ENCODE measurements at places on chromosomes 11 and 22.

DNA sequence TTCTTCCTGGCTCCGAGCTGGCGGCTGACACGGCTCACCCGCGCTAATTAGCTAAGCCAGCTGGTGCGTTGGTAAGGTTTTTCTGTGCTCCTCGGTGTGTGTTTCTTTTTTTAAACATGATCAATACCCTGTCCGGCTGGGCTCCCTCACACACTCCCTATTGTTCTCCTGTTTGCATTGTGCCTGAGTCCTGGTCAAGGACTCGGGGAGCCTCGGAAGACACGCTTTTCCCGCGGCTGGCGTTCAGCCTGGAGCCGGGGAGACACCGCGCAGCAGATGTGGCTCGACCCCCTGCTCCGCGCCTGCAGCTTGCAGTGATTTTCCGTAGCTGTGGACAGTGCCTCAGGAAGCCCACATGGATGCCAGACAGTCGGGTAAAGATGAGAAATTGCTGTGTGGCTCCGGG, 454.9 kb upstream of the CADM1 start:
- DNase-seq, result no peak

GRCh38 chr22:35638001-35638400, 10.2 kb upstream of the APOL6 start:
- DNase-seq, result no peak

DNA sequence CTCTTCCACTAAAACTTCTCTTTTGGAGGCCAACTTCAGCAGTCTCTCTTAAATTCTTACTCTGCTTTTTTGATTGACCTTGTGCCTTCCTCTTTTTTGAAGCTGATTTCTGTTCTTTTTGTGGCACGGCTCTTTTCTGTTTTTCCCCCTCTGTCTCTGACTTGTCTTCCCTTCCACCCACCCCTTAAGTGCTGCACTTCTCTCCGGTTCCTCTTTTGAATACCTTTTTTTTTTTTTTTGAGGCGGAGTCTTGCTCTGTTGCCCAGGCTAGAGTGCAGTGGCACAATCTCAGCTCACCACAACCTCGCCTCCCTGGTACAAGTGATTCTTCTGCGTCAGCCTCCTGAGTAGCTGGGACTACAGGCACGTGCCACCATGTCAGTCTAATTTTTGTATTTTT, 211.9 kb downstream of the BLID start:
- DNase-seq, result no peak

DNA sequence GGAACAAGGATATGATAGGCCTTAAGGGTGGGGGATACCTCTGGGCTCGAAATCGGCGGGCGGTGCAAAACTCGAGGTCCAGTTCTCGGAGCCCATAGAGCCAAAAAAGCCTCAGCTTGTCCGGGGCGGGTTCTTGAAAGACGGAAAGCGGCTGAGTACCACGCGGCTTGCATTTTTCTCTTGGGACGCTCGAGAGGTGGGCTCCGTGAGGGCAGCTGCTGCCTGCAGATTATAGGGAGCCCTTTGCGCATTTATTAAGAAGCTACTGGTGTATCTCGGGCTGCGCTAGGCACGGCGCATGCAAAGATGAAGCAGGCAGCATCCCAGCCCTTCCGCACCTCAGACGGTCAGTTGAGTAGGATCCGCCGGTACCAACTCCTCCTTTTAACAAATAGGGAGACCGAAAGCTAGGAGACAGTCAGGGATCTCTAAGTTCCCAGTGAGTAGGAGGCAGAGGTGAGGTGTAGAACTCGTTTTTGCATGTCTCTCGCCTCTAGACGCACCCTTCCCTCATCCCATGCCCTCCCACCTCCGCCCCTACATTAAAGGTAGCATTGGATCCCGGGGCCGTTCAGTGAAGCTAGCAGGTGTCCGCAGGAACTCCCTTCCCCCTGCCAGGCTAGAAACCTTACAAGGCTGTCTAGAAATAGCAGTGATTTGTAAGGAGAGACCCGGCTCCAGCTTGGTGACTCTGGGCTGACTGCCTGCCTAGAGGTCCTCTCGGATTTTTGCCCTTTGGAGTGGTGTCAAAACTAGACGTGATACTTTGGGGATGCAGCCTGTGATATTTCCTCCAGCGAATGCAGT, 768 bp downstream of the LDHA start:
- peak; percentile 46 for DNase-seq

DNA sequence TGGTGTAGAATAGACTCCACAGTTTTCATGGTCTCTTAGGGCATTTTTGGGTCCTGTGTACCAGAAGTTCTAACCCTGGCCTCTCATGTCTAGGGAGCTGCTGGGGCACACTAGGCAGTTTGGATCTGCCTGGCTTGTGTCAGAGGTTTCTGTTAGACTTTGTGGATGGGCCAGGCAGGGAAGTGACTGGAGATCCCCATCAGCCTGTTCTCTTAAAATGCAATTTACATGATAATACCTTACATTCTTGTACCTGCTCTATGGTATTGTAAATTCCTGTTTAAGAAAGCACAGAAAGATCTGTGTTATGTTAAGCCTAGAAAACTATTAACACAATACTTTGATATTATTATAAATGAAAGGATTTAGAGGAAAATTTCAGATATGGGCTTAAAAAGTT, 104.0 kb downstream of the ARHGAP42 start:
- no peak for DNase-seq

GRCh38 chr11:70579316-70579955, 181.1 kb downstream of the CTTN start:
- no peak for DNase-seq

GRCh38 chr11:46359953-46360352, 12.7 kb downstream of the DGKZ start:
- no peak for DNase-seq

- no peak for DNase-seq
These were observed 866.8 kb upstream of the TENM4 start for GRCh38 chr11:80307676-80308075.

- DNase-seq, result no peak
These were observed 1342.8 kb downstream of the TBC1D22A start for GRCh38 chr22:48105259-48105658.

GRCh38 chr11:1953489-1954266, 6.5 kb downstream of the MRPL23 start:
- peak; percentile 46 for DNase-seq

- DNase-seq, result peak; percentile 18
These were observed 7.8 kb downstream of the UNC93B1 start for GRCh38 chr11:67996051-67996450.

Data from activated naive CD8-positive, alpha-beta T cell treated with anti-CD3 and anti-CD28 coated beads, Interleukin-2, amount 10 ng/mL, durations not matched to agents 7 days and 5 days (primary cell).